Umbilical cord (tissue), 2 donors: ENCODE measurements at places on chromosomes 16 and 17. TPM values are rescaled to one million over a fixed set of nuclear protein-coding genes. Genes with fewer than 3 reads are reported as not detected.

The RHBDF2 gene
- total RNA-seq, result 21.4 TPM

The TVP23C gene
- total RNA-seq, result 15.2 TPM

DNA sequence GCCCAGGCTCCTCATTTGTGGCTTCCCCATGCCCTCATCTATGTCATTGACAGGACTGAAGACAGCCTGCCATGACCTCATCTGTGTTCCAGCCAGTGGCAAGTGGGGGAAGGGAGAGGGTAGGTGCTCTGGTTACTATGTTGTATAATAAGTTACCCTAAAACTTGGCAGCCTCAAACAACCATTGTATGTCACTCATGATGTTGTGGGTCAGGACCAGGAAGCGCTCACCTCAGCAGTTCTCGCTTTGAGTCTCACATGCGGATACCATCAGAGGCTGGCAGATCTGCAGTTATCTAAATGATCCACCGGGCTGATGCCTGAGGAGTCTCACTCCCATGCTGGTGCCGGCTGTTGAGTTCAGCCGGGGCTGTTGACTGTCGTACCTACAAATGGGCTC, 89.0 kb upstream of the TMEM97 start:
- DNase-seq, result no peak

DNA sequence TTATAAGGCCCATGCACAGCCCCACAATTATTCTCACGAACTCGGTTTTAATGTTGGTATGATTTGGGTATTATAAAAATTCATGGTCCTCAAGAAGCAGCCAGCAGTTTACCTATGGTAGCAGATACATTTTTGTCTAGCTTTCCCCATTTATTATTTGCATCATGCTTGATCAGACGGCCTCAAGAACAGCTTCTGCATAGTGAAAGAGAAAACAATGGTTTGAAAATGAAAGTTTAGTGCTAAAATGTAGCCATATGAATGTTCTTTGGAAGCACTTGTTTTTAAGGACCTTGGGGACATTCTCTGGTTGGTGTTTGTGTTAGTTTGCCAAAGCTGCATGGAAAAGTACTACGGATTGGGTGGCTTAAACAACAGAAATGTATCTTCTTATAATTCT, 72.4 kb upstream of the CPHXL start:
- no peak for DNase-seq

DNA sequence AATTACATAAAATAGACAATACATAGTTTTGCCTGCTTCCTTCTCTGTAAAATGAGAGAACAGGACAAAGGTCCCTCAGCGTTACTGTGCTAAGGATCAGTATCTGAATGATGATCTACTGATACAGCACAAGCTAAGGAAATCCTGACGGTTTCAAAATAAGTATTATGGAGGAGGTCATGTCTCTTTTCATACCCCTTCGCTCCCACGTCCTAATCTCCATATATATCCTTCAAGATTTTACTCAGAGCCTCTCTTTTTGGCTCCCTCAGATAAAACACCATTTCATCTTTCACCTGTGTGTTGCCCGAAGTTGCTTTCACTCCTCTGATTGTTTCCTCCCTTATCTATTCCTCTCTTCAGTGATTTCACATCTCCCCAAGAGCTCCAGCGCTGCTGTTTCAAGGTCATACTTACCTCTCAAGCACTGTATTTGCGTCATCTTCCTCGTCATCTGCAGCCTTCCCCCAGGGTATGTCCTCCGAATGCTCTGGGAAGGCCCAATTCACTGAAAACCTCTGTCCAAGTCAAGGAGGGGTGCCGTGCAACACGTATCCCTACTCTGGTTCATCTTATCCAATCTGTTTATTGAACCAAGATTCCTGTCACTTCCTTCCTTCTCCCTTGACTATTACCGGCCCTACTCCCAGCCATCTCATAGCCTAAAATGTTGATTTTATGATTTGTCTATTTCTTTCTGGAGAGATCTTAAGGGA, 1.2 kb upstream of the BLTP2 start:
- DNase-seq, result no peak

The CLEC18A gene
- 7.7 TPM for total RNA-seq

DNA sequence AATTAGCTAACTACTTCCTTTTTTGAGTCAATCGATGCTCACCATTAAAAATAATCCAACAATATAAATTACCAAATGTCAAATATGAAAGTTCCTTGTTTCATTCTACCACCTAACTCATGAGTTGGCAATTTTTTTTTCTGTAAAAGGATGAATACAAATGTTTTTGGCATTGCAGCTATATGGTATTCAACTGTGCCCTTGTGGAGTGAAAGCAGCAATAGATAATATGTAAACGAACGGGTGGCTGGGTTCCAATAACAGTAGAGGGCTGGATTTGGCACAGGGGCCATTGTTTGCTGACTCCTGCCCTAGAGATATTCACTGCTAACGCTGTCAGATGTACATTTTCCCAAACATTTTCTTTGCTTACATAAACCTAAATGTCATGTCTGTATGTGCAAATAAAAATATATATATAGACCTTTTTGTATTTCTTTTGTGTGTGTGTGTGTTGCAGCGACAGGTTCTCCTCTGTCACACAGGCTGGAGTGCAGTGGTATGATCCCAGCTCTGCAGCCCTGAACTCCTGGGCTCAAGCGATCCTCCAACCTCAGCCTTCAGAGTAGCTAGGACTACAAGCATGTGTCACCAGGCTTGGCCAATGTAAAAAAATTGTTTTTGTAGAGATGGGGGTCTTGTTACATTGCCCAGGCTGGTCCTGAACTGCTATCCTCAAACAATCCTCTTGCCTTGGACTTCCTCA, 73.9 kb downstream of the RPGRIP1L start:
- DNase-seq, result no peak

GRCh38 chr16:23081675-23082119, 67.6 kb downstream of the USP31 start:
- no peak for DNase-seq

GRCh38 chr17:74037320-74037719, 166.2 kb upstream of the RPL38 start:
- DNase-seq, result peak; percentile 91
